ENCODE measurements at places on chromosomes 2 and 18.

GRCh38 chr18:2854875-2855274 is 8.1 kb downstream of the EMILIN2 start:
- DNase-seq: no peak

DNA sequence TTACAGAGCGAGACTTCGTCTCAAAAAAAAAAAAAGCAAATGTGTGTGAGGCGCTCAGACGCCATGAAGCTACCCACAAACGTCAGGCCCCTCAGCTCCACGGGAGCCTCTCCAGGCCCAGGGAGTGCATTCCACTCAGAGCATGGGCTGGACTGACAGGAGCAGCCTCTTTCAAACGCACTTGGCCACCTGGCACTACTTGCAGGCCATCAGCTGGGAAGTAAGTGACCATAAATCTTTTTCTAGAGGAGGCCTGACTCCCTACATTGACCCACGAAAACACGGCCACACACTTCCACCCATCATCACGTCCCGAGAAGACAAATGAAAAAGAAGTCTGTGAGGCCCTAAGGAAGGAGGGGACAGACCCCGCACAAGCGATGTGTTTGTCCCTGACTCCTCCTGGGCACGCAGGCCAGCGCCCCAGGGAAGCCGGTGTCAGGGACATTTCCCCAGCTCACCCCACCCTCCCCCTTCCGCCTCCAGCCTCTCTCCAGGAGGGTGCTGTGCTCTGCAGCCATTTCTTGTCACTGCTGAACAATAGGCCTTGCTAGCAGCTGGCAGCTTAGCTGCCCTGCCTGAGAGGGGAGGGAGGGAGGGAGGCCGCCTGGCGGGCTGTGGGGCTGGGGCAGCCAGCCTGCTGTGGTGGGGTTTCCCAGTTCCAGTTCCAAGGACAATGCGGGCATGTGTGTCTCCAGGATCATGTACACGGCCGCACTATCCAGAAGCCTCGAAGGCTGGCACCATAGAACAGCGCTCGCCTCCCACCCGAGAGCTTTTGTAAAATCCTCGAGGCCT is 26.6 kb downstream of the SERTAD2 start:
- DNase-seq: no peak

- DNase-seq: no peak
Observed at GRCh38 chr2:160418853-160419252, 74.8 kb downstream of the RBMS1 start.

DNA sequence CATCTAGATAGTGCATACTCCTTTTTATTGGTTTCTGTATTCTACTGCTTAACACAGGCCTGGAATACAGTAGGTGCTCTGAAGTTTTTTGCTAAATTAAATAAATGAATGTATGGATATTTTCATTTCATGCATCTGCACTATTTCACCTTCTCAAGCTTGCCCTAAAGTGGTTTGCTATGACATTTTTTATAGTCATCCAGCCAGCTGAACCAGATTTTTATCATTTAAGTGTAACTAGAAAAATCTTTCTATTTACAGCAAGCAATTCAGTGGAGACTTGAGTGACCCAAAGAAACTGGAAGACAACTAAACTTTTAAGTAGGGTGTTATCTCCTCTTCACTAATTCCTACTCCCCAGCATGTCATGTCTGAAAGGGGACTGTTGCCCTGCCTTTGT is 354.9 kb downstream of the OSR1 start:
- no peak for DNase-seq

DNA sequence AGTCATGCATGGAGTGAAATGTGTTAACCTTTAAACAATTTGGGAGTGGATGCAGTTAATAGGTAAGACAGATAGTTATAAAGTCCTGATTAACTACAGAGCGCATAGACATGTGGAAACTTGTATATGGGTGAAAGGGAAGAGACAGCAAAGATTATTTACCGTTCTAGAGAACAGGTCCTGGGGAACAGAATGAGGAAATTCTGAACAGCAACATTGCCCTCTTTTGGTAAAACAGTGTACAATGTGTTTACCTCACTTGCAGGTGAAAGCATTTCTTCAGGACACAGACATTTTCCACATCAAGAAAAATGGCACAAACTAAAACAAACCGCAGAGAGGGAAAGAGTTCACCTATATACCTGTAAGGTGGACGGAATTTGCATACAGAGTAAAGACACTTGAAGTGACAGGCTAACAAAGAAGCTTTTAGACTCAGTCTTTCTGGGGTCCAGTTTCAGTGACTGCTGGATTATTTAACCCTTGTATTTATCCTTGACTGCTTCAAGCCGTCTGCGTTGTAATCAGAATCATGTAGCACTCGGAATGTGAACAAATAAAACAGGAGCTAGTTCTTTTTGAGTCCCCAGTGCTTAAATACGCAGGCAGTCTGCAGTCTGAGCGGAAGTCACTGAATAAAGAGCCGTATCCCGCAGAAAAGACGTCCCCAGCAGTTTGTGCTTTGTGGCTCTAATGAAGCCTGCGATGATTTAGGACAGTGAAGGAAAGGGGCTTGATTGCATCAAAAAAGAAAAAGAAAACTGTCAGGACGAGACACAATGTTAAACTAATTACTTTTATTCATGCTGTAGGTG is 364.8 kb upstream of the GALNT5 start:
- DNase-seq: peak; percentile 46

DNA sequence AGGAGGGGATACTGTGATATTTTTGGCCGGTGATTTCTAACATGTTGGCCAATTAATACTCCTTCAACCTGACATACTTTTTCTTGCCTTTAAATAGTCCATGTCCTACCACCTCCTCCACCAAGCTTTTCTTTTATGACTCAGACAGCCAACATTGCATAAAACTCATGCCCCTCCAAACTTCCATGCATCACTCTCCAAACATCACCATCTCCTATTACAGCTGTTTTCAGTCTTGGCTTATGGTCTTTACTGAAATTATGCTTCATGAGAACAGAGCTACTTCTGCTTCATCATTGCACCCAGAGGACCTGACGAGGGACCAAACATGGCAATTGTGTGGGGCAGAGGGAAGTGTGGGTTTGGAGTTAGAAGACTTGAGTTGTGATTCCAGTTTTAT is 305.4 kb downstream of the LPIN1 start:
- no peak for DNase-seq

- no peak for DNase-seq
Observed at GRCh38 chr2:240952496-240953246, 45.7 kb upstream of the SNED1 start.

GRCh38 chr2:140472676-140473075 is 1658.1 kb downstream of the LRP1B start:
- no peak for DNase-seq

GRCh38 chr2:233156001-233156400 is 95.5 kb upstream of the ATG16L1 start:
- DNase-seq: no peak

DNA sequence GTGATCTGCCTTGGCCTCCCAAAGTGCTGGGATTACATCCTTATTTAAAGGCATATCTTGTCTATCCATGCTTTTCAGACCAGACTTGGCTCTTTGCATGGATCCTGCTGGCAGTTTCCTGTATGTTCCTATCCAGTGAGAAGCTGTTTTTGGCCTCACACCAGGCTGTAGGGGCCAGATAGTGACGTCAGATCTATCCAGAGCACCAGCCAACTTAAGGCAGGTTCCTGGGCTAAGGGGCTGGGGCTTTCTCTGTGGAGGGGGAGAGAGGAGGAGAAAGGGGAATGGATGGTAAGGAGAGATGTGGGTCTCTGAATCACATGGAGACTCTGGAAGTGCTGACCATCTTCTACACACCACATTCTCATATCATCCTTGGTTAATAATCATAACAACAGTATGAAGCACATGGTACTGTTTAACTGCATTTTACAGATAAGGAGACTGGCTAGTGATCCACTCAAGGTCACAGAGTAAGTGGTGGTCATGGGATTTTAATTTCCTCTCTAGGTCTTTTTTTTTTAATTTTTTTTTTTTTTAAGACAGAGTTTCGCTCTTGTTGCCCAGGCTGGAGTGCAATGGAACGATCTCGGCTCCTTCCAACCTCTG is 2.0 kb upstream of the FAM117B start:
- DNase-seq: no peak

DNA sequence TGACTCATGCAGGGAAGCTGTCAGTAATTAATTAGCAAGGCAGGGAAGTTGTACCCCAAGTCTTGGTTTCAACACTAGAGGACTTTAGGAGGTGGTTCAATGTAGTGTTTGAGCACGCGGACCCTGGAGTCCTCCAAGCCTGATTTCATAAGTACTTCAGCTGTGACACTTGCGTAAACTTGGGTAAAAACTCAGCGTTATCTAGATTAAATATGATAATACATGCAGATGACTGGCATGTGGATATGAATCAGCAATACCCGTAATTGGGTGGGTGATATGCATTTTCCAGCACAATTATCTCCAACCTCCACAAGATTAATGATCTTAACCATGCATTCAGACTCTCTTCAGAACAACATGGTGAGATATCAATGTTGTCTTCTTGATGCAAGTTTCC is 5.2 kb downstream of the UGT1A7 start:
- no peak for DNase-seq

- no peak for DNase-seq
Observed at GRCh38 chr2:110679337-110679707, 1.5 kb upstream of the BUB1 start.

DNA sequence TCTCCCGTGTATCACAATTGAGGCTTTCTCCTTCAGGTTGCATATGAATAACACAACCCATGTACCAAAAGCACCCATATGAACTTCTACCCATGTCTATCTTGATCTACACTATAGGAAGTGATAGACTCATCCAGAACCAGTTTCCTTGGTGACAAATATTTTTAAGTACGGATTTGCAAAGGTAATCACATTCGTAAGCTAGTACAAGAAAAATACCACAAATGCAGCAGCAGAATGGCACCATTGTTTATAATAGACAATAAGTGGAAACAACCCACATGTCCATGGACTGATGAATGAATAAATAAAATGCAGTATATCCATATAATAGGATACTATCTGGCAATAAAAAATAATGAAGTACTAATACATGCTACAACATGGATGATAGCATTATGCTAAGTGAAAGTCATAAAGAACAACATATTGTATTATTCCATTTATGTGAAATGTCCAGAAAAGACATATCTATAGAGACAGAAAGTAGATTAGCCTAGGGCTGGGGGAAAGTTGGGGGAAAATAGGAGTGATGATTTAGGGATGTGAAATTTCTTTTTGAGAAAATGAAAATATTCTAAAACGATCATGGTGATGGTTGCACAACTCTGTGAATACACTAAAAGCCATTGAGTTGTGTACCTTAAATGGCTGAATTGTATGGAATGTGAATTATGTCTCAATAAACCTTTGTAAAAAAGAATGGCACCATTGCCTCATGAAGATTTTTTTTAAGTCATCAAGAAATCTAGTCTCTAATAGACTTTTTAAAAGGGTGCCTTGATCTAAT is 3.4 kb upstream of the CCDC88A start:
- no peak for DNase-seq

GRCh38 chr2:235514627-235515363 is 21.0 kb downstream of the AGAP1 start:
- peak; percentile 22 for DNase-seq

DNA sequence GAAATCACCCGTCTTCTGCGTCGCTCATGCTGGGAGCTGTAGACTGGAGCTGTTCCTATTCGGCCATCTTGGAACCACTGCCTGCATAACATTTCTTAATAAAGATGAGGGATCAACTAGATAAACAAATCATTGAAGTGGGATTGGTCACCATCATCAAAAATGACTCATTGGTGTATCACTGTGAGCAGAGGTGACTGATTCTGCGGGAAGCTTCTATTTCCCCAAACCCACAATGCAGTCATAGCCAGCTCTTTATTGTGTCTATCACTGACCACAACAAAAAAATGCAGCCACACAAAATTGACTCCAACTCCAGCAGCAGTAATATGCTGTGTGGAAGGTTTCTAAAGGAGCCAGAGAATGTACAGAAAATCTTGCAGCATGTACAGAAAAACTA is 630.7 kb upstream of the HS6ST1 start:
- DNase-seq: peak; percentile 28

DNA sequence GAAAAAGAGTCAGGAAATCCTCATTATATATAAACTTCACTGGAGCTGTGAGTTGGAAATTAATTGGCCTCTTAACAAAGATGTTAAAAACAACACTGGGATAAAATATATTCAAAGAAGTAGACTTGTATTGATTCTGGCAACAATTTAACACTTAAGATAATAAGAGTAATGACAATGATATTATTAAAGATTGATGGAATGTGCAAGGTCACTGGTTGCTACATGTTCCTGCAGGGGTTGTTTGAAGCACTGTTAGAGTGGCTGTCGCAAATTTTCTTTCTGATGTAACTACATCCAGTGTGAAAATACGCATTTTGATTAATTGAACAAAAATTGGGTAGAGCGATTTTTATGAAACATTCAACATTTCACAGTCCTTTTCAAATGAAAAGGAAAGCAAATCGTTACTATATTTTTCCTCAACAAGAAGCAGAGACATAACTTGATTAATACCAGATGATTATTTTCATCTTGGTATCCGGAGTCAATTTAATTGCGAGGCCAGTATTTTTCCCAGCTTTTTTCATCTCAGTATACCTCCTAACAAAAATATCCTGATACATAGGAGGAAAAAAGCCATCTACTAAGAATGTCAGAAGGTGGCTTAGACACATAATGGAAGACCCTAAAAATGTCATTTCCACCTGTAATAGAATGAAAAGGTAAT is 6.1 kb downstream of the PTGR3 start:
- DNase-seq: no peak

GRCh38 chr2:67799886-67800285 is 262.9 kb downstream of the C1D start:
- no peak for DNase-seq

DNA sequence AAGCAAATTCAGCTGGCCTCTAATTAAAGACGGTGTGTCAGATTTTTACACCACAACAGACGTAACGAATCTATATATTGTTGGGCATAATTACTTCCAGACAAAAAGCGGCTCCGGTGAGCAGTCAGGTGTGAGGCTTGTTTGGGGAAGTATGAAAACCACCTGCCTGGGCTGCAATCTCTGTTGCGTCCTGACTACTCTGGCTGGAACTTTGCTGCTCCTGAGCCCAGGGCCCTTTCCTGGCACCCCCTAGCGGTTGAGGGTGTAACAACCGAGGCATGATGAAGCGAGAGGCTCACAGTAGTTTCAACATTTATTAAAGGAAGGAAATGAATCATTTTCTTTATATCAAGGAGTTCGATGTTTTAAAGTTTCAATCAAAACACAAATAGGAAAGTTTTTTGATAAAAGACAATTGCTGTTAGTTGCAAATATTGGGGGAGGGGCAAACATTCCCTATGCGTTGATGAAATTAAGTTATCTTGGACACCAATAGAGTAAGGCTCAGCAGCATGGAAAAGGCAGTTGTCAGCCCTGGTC is 10.6 kb upstream of the ITGB6 start:
- no peak for DNase-seq

GRCh38 chr2:146312899-146313298 is 1531.9 kb upstream of the ACVR2A start:
- DNase-seq: no peak

- no peak for DNase-seq
Observed at GRCh38 chr2:177540283-177540682, 147.7 kb downstream of the AGPS start.

- no peak for DNase-seq
Observed at GRCh38 chr2:165682546-165682945, 111.5 kb downstream of the GALNT3 start.

Measured in RWPE1 (cell line).